ENCODE measurements at places on chromosomes 2 and 18.

DNA sequence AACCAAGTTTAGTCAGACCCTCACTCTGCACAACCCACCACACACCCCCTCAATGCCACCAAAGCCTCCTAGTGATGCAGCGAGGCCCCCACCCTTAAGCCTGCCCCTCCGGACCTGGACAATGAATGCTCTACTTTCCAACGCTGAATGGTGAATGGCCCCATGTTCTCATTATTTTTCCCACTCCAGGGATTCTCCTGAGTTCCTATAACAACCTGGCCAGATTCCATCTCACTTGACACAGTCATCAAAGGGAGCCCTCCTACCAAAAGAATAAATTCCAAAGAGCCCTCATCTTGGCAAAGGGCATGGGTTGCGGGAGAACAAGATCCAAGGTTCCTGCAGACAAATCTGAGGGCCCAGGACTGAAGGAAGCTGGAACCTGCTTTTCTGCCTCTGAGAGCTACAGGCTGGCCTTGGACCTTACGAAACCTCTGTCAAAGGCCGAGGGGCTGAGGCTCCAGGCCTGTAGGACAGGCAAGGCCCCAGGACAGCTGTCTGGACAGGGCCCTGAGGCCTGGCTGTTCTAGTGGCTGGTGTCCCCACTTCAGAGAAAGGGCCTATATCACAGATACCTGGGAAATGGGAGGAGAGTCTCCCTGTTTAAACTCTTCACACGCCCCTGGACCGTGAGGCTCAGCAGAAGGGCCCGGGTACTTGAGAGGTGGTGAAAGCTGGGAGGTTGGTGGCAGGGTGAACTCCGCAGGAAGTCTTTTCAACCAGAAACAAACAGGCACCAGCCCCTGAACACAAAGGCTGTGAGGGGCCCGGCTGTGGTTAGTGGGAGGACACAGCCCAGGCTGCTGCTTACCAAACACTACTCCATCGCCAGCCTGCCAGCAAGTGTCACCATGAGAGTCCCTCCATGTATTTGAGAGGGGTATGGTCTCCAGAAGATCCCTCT lies 27.3 kb downstream of the SFXN5 start:
- DNase-seq, result no peak

DNA sequence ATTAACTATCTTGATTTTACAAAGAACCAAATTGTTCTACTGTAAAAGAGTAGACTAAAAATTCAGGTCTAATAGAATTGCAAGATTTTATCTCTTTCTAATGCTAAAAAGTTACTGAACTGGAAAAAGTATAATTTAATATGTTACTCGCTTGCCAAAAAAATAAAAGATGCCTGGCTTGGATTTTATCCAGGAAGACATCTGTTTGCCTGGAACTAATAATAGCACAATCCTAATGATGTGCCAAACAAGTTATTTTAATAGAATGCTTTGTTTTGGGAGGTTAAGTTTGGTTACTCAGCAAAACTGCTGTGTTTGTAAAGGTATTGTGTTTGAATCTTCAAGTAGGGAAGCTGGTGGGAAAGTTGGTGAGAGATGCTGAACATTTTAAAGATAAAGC lies 19.4 kb upstream of the ZSWIM2 start:
- no peak for DNase-seq

GRCh38 chr2:64141674-64142405 lies 2.4 kb downstream of the PELI1 start:
- no peak for DNase-seq

DNA sequence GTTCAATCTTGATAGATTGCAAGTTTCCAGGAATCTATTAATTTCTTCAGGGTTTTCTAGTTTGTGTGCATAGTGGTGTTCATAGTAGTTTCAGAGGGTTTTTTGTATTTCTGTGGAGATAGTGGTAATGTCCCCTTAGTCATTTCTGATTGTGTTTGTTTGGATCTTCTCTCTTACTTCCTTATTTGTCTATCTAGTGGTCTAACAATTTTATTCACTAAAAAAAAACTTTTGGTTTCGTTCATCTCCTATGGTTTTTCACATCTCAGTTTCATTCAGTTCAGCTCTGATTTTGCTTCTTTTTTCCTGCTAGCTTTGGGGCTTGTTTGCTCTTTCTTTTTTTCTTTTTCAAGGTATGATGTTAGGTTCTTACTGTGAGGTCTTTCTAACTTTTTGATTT lies 94.5 kb downstream of the SNTG2 start:
- DNase-seq, result no peak

GRCh38 chr2:180473456-180473855 lies 466.4 kb upstream of the CWC22 start:
- DNase-seq, result no peak

GRCh38 chr18:69648486-69648885 lies 247.8 kb downstream of the DOK6 start:
- no peak for DNase-seq

GRCh38 chr2:24485197-24485596 lies 5.9 kb upstream of the NCOA1 start:
- no peak for DNase-seq

- DNase-seq, result no peak
Measured at GRCh38 chr2:176056406-176056805, 27.4 kb downstream of the EVX2 start.

DNA sequence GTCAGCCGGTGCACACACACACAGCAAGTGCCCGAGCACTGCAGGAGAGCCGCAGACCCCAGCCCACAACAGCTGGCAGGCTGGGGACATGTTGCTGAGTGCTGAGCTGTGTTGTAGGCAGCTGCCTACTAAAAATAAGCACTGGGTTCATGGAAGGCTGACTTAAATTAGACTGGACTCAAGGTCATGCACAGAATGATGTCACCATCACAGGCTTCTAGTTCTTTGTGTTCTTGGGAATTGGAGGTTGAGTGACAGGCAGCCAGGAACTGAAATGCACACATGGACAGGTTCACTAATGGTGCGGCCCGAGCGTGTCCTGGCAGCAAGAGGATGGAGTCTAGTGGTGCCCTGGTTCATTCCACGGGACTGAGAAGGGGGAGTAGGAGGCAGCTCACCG lies 71.3 kb downstream of the VWA3B start:
- DNase-seq, result no peak

DNA sequence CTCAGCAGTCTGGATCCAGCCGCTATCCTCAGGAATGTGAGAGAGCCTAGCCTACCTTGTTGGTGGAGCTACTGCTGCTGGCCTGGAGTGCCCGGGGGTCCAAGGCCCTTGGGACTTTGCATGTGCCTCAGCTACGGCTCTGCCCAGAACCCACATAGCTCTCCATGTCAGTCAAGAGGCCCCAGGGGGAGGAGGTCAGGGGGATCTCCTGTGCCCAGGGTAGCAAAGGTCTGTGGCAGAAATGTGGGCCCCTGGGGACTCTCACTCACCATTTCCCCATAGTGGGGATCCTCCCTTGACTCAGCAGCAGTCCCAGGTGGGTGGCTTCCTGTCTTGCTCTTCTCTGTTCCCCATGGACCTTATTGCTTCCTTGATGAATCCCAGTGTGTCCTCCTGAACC lies 342.7 kb upstream of the CHAC2 start:
- no peak for DNase-seq

DNA sequence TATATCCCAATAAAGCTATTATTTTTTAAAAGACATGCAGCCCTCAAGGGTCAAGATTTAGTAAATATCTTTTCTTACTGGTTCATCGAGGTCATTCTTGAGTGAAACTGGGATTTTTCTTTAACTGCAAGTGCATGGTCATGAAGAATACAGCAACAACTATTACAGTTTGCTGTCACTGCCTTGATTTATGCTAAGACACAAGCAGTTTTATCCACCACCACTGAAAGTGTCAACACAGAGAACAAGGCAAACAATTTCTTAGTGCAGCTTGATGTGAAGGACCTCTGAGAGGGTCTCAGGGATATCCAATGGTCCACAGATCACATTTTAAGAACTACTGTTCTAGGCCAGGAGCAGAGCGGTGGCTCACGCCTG lies 12.1 kb downstream of the SP3 start:
- no peak for DNase-seq

DNA sequence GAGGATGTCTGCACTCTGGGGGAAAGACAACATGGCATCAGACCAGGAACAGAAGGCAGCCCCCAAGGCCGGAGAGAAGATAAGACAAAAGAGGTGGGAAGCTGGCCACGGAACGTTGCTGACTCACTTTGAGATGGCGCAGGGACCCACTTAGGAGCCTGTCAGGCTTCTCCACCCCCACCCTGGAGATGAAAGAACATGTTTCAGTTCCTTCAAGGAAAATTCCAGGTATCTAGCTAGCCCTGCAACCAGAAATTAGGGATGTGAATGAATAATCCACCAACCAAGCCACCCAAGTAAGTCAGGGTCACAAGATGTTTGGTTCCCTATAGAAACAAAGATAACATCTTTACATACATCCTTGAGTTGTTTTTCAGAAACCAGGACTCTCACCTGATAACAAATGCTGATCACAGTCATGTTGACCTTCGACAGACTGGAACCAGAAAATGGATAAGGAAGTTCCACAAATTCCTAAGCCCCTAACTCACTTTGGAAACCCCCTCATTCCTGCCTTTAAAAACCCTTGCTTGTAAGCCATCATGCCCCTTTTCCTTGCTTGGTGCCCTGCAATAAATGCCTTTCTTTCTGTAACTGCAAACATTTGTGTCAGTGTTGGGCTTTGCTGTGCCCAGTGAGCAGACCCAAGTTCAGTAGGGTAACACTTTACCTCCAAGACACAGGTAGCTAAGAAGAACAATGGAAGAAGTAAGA lies 31.9 kb downstream of the PSTPIP2 start:
- no peak for DNase-seq

- no peak for DNase-seq
Measured at GRCh38 chr18:57048351-57048750, 98.5 kb upstream of the BOD1L2 start.

DNA sequence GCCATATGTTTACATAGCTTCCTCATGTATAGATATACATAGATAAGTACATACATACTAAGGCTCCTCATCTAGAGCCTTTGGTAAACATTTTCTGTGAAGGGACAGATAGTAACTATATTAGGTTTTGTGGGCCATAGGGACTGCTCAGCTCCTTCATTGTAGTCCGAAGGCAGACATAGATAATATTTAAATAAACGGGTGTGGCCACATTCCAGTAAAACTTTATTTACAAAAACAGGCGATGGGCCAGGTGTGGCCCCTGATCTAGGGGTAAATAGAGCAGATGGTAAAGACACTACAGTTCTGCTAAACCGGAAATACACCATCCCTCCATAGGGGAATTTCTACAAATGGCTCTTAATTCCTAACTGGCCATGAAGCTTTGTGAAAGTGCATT lies 7.3 kb downstream of the COQ10B start:
- DNase-seq, result no peak

GRCh38 chr2:197134206-197134605 lies 176.4 kb downstream of the ANKRD44 start:
- DNase-seq, result no peak

GRCh38 chr2:156892467-156893281 lies 364.8 kb upstream of the GALNT5 start:
- no peak for DNase-seq

DNA sequence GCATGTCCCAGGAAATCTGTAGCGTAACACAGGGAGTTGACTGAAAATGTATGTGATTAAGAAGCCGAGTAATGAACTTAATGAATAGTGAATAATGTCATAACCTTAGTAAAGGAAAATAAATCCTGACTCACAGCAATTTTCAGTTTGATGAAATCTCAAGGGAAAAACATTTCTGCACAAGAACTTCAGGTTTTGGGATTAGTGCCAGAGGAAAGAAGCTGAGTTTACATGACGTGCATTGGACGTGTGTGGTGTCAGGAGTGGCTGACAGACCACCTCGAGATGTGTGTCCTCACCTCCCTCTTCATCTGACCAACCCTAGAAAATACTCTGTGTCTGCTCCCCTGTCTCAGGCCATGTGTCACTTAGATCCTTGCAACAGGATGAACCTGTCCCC lies 39.1 kb downstream of the VWA3B start:
- no peak for DNase-seq

DNA sequence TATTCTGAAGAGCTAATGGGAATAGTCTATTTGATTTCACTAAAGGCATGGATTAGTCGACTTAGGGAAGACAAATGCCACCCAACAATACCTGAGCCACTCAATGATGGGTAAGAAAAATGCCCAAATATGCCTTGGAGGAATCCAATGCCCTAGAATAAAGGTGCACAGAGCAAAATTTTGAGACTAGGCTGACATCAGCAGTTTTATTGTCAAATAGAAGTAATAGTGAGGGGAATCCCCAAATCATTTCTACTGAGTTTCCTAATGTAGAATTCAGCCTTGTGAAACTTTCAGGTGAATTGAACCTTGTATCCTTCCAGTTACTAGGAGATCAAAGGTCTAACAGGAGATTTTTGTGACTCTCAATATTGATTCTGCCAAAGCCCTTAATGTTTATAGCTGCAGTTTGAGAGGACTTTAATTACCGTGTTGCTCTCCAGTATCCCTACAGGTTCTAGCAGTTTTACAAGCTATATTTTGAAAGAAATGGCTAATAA lies 50.8 kb upstream of the THSD7B start:
- DNase-seq, result no peak

DNA sequence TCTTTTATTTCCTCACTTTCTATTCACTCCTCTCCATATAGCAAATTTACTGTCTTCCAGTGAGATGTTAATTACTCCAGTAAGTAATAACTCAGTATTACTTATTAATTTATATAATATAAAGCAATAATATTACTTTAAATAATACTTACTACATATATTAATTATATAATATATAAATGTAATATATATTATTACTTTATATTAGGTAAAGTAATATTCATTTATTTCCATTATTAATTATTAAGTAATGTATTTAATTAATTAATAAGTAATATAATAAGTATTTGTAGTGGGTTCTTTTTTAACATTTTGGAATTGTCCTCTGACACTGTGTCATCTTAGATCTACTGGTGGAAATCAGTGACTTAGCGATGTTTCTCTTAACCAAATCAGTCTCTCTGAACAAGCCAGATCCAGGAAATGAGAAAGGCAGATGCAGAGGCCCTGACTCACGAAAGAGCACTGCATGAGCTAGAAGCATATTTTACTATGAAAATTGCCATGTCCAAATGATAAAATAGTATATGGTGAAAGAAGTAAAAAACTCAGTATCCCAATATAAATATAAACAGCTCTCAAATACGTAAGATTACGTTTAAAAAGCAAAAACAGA lies 115.9 kb downstream of the DSEL start:
- DNase-seq, result no peak

- DNase-seq, result no peak
Measured at GRCh38 chr2:239532859-239533258, 132.0 kb upstream of the HDAC4 start.

DNA sequence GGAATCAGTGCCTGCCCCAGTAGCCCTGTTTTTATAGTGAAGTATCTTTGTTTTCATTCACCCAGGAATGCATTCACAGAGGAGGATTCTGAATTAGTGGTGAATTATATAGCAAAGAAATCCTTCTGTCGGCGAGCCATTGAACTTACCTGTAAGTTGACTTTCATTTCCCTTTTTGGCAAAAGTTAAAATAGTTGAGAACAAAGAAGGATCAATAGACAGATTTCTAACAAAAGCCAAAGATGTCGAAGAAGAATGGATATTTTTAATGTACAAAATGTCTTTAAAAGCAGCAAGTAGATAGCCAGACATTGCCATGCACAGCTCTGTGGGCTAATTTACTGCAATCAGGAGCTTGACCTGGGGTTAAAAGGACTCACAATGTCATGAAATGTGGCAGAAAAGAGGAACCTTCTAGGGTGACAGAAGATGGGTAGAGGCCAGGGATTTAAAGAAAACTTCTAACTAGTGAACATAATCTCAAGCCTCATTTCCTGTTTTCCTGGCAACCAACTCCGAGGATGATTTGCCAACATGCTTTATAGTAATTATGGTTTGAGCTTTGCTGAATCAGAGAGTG lies 53.8 kb upstream of the TMEM87B start:
- no peak for DNase-seq
